ENCODE measurements at places on chromosomes 6 and 20.

GRCh38 chr6:33215271-33216116 lies 7.2 kb downstream of the RING1 start:
- DNase-seq: no peak

GRCh38 chr20:38581013-38581412 lies at the start of gene ADIG:
TSS of gene ADIG (plus strand) at chr20:38581197. CDS start at chr20:38581251, 54 bp downstream.
- no peak for DNase-seq

GRCh38 chr6:130776287-130776925 lies 50.8 kb upstream of the SMLR1 start:
- no peak for DNase-seq

DNA sequence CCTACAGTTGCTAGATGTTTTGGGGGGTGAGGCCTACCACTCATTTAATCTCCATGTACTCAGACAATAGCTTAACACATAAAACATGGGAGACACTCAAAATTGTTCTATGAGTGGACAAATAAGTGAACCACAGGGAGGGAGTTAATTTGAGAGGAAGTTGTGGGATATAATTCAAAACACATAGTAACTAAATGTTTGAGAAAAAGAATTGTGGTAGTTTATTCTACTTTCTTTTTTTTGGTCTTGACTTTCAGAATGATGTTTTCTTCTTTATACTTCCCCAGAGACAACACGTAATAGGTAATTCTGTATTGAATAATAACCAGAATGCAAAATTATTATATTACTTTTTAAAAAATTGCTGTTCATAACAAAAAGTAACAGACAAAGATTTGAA lies 453.8 kb downstream of the RFPL4B start:
- no peak for DNase-seq

GRCh38 chr6:136607204-136607931 lies 57.1 kb upstream of the MAP7 start:
- no peak for DNase-seq

GRCh38 chr20:11221046-11221445 lies 547.2 kb upstream of the JAG1 start:
- DNase-seq: no peak

Measured in non-pigmented ciliary epithelial cell (primary cell).